ENCODE measurements at places on chromosomes 12 and 14. TPM values are rescaled to one million over a fixed set of nuclear protein-coding genes. Genes with fewer than 3 reads are reported as not detected.

The TEX52 gene
- polyA plus RNA-seq: 0.40 TPM

The SRP54 gene
- 72.8 TPM for polyA plus RNA-seq

The CD163L1 gene
- 2.2 TPM for polyA plus RNA-seq

- no peak for DNase-seq
Measured at GRCh38 chr12:110111476-110112334, 12.5 kb upstream of the IFT81 start.

DNA sequence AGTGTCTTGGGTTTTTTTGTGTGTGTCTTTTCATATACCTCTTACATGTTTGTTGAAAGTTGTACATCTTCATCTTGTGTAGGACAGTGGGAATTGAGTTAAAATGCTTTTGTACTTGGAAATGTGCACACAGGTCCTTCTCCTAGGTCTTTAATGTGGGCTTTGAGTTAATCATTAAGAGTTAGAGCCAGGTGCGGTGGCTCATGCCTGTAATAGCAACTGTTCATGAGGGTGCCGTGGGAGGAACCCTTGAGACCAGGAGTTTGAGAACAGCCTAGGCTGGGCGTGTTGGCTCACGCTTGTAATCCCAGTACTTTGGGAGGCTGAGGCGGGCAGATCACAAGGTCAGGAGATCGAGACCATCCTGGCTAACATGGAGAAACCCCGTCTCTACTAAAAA is 13.9 kb downstream of the CLECL1 start:
- DNase-seq: no peak

DNA sequence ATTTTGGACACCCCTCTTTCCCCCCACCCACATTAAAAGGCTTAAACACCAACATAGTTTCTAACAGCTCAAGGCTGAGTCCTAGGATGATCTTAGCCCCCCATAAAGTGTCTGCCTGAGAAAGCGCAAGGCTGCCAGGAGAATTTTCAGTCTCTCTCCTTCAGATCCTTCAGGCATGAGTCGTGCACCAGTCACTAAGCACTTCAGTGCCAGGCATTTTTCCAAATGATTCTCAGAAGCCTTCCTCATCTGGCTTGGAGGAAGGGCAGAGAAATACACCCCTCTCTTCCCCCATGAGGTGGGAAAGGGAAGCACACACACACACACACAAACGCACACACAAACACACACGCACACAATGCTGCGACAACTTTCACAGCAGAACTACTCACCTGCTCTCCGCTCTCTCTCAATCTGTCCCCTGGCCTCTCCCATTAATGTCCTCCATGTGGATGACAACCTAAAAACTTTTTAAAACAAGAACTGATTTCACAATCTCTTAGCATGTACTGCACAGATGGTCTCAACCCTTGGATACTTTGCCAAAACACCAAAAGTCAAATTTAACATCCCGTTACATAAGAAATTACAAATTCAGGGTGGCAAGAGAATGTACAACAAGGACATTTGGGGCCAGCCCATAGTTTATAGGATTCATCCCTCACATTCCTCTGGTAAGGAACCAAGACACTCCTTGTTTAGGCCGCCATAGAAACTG is 49.8 kb downstream of the CKAP4 start:
- no peak for DNase-seq
